ENCODE measurements at places on chromosomes 3 and 15.

- DNase-seq, result no peak
Observed at GRCh38 chr3:105747060-105747541, 121.7 kb downstream of the CBLB start.

DNA sequence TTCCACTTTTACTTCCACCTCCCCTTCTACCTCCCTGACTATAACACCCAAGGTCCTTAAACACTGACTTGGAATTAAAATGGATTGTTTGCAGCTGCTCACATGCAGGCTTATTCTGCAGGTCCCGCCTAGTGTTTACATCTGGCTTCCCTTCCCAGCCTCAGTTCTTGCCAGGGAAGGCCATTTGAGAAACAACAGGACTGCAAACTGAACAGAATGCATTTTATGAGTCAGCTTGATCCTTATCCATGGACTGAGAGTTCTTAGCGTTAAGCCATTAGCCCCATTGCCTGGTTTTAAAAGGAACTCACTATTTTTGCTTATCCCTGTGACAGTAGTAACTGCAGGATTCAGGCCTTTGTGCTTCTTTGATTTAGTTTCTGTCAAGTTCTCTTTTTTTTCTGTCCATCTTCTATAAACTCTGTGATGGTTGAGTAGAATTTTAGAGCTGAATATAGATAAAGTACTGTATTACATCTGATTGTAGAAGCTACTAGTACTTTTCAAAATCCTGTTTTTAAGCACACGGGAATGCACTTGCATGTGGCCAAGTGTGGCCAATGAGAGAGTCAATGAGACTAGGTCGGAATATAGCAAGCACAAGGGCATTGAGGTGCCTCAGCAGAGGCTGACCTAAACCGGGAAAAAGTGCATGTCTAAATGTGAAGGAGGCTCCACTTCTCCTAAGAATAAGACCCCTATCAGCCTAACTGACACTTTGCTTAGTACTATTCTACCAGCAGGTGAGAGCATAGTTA is 106.4 kb downstream of the TUSC7 start:
- no peak for DNase-seq

DNA sequence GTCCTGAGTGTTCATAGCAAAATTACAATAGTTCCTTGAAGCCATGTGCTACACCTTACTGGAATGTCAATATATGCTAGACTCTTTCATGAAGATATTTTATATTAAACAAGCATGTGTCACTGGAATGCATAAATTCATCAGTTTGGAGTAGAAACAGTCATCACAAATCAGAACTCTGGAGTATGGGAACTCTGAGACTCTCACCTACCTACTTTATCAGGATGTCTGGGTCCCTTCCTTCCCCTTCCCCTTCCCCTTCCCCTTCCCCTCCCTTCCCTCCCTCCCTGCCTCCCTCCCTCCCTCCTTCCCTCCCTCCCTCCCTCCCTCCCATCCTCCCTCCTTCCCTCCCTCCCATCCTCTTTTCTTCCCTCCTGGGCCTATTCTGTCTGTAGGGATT is 144.7 kb upstream of the PEX5L start:
- DNase-seq, result no peak

- no peak for DNase-seq
Observed at GRCh38 chr3:154981664-154982063, 98.5 kb upstream of the MME start.

DNA sequence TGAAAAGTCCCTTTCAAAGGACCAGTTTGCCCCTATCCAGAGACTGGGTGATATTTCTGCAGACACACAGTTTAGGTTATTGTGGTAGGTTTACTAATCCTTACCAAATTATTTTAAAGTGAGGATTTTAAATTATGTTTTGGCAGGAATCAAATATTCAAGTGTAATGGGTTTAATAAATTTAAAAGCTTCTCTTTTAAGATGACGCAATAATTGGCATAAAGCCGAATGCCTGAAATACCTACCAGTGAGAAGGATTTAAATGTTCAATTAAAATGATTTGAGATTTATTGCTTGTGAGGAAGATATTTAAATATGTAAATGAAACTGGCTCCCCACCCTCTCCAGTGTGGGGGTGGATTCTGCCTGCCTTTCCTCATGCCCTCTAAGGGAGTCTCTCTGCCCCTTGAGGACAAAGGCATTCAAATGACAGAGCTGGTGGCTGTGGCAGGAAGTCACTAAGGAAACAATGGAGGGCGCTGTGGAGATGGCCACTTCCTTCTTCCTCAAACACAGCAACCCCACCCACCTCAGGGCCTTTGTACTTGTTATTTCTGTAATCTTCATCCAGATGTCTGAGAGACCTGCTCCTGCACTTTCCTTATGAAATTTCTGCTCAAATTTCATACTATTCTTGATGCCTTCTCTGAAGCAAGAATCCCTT is 131.7 kb downstream of the TNIK start:
- DNase-seq, result peak; percentile 25

DNA sequence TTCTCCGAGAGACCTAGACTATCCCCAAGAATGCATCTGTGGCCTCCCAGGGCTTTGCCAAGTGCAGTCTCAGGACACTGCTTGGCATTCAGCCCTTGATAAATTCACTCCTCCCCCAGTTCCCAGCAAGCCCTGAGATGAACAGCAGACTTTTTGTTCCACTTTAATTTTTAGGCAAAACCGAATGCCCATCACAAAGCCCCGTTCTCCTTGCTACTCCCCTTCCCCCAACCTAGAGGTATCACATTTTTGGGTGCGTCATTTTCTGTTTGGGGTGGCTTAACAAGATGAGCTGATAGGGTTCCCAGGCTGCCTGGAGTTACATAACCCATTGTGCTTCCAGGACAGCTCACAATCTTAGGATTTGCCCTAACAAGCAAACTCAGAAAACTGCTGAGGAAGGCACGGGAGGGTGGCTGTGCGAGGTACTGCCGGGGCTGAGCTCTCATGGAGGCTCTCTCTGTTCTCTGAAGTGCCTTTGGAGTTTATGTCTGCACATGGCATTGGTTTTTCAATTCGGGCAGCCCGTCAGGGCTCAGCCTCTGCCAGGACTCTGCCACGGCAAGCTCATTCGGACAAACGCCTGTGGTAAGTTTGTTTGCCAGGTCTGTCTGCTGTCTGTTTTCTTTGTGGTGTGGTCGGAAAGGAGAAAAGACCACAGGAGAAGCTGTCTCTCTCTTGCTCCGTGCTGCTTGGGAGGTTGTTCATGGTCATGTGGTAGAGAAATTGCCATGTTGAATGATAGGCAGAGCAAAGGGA is at the start of gene TRAK1:
TRAK1 (plus strand) TSS at position 385 of the 759 bp plus-strand sequence; CDS start at position 498, 113 bp downstream.
- peak; percentile 63 for DNase-seq

- no peak for DNase-seq
Observed at GRCh38 chr3:146780251-146780650, 175.1 kb upstream of the PLSCR5 start.

DNA sequence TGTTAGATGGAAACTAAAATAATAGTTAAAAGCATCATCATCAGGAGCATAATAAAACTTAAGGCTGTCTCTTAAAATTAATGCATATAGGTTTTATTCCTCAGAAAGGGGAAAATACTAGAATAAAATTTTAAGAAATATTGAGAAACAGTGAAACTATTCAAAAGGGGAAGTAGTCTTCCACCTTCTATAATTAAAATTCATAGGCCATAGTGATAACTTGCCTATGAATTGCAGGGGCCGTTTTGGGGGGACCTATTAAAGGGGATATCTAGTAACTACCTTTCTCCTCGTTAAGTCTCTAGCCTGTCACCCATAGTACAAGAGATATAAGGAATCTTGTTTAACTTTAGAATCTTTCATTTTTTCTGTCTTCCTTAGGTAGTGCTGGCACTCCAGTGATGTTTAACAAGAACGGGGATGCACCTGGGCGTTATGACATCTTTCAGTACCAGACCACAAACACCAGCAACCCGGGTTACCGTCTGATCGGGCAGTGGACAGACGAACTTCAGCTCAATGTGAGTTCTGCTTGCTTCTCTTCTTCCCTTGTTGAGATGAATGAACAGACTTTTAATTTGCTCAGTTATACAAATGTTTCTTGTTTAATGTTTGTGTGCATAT is 600.4 kb downstream of the GRM7 start:
- no peak for DNase-seq

GRCh38 chr3:142228964-142229363 is 3.6 kb upstream of the GK5 start:
- no peak for DNase-seq

Data from adrenal gland (tissue), 19 donors.